ENCODE measurements at places on chromosomes 4 and X.

DNA sequence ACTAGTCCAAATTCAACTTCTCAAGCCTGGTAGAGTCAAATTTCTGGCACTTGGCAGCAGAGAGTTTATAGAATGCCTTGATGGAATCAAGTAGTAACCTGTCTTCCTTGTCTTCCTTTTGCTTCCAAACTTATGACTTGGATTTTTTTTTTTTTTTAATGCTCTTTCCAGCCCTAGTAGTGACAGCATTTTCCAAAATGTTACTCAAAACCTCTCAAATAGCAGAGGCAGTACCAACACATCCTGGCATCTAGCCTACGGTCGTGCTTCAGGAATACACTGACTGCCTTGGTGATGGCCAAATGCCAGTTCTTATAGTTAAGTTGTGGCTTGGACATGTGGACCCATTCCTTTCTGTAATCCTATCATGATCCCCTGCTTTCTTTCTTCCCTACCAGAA lies 46.0 kb downstream of the GALNT7 start:
- DNase-seq: no peak

DNA sequence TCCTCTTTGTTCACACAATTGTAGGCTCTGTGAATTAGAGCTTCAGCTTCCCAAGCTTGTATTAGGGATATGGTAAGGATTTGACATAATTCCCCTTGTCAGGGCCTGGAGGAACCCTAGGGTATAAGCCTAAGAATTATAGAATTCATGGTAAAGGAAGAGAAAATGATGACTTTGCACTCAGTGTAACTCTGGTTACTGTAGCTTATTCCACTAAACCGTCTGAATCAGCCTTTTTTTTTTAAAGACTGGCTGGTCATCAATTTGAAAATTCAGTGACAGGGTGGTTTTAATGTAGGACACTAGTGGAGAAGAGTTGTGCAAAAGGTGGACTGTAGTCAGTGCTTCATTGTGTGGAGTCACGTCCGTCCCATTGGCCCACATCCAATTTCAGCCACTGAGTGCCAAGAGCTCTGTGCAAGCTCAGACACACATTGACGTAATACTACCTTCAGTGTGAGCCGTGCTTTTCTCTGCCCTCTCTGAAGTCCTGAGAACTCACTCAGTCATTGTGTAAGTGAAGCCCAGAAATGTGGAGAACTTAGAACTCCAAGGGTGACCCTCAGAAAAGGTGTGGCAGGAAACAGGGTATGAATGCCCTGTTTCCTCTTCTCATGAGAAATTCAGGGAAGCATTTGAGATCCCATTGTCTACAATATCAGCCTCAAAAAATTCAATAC lies 449.8 kb downstream of the C4orf33 start:
- DNase-seq: no peak

- no peak for DNase-seq
These were observed 2044.5 kb upstream of the AGA start for GRCh38 chr4:179486570-179487335.

DNA sequence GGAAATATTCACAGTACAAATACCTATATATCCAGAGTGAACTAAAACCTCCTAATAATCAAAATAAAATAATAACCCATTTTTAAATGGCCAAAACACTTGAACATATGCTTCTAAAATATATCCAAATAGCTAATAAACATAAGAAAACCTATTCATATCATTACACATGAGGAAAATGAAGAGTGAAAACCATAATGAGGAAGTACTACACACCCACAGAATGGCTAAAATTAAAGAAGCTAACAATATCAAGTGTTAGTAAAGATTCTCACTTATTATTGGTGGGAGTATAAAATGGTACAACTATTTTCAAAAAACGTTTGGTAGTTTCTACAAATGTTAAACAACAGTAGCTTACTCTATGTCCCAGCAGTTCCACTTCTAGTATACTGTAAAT lies 92.1 kb downstream of the KLHL13 start:
- DNase-seq: no peak

GRCh38 chr4:153522802-153523094 lies 56.6 kb downstream of the TMEM131L start:
- peak; percentile 23 for DNase-seq

- no peak for DNase-seq
These were observed 18.3 kb upstream of the H2AZ1 start for GRCh38 chr4:99968330-99968729.

- no peak for DNase-seq
These were observed 837 bp downstream of the CITED1 start for GRCh38 chrX:72304877-72305276.

DNA sequence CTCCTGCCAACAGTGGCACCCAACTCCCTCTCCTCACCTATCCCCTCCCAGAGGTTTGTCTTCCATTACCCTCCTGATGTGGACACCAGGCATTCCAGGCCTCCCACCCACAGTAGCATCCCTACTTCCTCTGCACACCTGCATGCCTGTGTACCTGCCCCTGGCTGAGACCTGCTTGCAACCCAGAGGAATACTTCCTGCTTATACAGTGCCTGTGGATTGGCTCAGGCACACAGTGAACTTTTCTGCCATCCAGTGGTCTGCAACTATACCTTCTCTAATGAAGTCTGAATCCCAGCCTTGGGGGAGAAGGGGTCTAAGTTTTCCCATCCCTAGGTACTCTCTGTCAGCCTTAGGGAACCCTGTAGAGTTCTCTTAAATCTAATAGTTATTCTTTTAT lies 169.9 kb downstream of the IQCM start:
- no peak for DNase-seq

DNA sequence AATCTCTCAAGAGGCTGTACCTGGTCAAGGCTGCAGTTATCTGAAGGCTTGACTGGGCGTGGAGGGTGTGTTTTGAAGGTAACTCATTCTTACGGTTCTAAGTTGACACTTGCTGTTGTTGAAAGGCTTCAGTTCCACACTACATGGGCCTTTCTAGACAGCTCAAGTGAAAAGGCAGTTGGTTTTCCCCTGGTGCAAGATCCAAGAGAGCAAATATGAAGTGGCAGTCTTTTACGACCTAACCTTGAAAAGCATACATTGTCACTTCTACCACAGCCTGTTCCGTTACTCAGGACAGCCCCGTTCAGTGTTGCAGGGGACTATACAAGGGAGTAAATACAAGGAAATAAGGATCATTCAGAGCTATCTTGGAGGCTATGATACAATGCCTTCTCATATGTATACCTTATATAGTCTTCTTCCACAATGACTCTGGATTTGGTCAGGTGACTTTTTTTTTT lies 46.2 kb downstream of the PDS5A start:
- no peak for DNase-seq

GRCh38 chrX:23787745-23788118 lies 4.8 kb downstream of the SAT1 start:
- no peak for DNase-seq

DNA sequence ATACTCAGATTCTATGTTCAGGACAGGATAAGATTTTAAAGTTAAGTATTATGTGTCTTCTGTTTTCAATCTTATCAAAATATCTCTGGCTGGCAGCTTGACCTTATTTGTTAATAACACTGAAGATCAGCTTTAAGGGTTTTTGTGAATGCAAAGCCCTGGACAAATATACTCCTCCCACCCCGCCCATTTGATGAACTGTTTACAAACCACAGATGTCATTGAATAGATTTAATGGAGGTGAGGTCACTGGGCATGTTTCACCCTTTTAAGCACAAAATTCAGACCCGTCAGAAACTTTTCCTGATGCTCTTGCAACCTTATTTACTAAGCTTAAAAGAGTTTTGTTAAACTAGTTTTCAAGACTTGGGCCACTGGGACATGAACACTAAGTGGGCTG lies 10.1 kb upstream of the CXCL8 start:
- no peak for DNase-seq

GRCh38 chr4:100525686-100526085 lies 7.9 kb upstream of the EMCN start:
- DNase-seq: no peak

DNA sequence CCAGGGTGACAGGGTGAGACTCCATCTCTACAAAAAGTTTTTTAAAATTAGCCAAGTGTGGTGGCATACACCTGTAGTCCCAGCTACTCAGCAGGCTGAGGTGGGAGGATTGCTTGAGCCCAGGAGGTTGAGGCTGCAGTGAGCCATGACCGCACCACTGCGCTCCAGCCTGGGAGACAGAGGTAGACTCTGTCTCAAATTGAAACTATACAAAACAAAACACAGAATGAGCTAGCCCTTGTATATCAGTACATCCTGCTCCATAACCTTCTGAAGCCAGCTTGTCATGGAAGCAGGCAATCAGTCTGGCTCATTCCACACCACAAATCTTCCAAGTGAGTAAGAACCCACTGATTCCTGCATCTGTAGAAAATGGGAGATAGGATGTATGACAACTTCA lies 49.0 kb downstream of the CD99L2 start:
- DNase-seq: no peak

DNA sequence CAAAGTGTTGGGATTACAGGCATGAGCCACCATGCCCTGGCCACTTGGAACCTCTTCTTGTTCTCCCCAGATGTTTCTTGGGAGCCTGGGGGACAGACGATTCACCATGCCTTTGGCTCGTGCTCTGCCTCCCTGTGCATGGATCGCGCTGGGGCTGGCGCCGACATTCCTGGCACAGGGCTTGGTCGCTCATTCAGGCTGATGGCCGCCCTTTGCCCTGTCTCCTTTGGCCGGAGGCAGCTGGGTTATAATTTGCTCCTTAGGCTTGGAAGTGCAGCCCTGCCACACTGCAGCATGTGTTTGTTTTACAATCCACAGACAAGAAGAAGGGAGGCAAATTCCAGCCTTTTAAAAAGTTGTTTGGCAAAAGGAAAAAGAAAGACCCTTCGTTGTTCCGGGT lies 115.3 kb downstream of the AASDH start:
- DNase-seq: no peak

DNA sequence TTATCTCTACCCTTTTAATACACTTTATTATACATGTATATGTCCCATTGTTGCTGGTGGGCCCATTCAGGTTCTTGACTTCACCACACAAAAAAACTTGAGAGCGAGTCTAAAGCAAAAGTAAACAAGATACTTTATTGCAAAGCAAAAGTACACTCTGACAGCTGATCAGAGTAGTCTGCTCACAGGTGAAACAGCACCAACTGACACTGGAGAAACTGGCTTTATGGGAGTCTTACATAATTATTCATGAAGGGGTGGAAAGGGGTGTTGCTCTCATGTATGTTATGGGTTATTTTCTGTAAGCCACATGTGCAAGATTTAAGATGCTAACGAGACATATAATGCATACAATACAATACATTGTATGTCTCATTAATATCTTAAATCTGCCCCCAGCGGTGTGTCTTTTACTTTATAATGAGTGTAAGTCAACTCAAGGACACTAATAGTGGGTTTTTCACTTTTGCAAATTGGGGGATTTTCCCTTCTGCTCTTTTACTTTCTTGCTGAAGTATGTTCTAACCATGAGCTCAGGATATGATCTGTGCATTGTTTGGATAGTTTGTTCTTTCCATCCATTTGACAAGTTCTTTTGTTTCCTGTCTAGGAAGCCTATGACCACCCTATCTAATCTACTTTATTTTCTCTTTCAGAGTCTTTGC lies 256.1 kb upstream of the ITM2A start:
- DNase-seq: no peak

- DNase-seq: no peak
These were observed 105.5 kb downstream of the TMEM164 start for GRCh38 chrX:110108381-110108821.

- DNase-seq: no peak
These were observed 192.0 kb downstream of the ARHGAP10 start for GRCh38 chr4:147923854-147924253.

GRCh38 chr4:79831119-79831528 lies 241.9 kb downstream of the ANTXR2 start:
- DNase-seq: no peak

DNA sequence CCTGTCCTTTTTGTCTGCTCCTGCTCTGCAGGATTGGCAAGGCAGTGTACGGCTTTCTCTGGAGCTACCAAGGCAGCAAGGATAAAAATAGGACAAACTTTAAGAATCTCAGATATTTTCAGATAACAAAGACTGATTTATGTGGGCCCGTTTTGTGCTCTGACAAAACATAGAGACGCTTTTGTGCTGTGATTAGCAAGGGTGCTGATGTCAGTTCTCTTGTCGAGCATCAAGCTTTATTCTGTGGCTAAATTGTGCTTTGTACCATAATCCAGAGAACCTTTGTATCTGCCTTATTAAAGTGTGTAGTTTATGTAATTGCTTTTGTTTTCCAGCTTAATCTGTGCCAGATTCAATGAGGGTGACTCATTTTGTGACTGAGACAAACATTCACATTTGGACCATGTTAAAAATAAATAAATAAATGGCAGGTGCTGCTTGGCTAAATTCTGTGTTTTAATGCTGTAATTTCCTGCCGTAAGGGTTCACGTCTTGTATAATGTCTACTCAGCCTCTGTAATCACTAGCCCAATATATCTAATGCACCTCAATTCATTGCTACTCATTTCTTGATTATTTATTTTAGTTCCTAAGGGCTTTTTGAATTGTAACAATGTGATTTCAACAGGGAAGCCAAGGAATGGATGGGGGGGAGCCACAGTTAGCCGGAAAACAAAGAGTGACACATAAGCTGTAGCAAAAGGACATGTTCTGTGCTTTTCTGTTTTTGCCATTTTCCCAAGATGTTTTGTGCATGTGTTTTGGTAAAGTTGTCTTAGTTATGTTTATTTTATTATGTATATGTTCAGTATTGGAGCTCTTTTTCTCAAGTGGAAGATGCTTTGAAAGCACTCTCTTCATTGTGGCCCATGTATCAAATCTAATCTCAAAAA lies 75.1 kb downstream of the GAB1 start:
- DNase-seq: no peak

DNA sequence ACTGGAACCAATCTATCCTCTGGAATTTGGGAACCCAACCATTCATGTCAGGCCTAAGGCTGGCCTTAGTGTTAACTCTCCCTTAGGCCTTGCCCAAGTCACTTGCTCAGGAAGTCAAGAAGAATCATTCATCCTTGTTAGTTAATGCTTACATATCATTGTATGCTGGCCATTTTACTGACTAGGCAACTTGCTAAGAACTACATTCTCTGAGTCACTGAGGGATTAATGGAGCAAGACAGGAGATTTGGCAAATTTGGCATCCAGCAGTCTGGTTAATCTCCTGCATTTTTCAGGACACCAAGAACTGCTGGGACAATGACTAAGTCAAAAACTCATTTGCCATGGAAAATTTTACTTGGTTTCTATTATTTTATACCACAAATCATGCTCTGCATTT lies 115.8 kb upstream of the DDIT4L start:
- DNase-seq: no peak

GRCh38 chr4:121100093-121100775 lies 27.9 kb upstream of the NDNF start:
- no peak for DNase-seq

DNA sequence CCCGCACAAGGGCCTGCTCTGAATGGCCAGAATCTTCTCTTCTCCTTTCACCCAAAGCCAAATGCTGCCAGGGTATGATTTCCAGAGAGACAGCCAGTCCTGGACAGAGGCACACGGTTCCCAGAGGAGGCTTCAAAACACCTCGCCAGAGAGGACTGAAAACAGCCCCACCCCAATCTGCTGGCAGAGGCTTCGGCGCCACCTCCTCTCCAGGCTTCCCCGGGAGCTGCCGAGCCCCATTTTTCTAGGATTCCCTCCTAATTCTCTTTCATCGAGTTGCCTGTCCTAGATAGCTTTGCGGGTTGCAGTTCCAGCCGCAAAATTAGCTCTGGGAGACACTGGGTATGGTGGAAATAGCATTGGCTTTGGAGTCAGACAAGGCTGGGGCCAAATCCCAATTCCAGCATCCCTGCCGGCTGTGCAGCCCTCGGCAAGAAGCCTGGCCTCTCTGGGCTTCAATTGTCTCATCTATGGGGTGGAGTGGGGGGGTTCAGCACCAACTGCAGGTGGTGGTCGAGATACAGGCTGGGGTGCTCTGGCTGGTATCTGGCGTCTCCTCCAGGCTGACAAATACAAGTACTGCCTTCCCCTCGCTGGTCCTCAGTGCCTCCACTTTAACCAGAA lies 22.6 kb downstream of the PPP2R2C start:
- no peak for DNase-seq
